ENCODE measurements at places on chromosomes 2 and 18.

GRCh38 chr2:215269397-215270117 is 42.3 kb upstream of the ATIC start:
- peak; percentile 55 for DNase-seq

- no peak for DNase-seq
Observed at GRCh38 chr2:217722883-217723472, 279.8 kb downstream of the TNS1 start.

- DNase-seq, result no peak
Observed at GRCh38 chr2:44333994-44334393, 27.3 kb downstream of the PREPL start.

GRCh38 chr2:172704072-172704936 is 31.3 kb upstream of the RAPGEF4 start:
- DNase-seq, result no peak

DNA sequence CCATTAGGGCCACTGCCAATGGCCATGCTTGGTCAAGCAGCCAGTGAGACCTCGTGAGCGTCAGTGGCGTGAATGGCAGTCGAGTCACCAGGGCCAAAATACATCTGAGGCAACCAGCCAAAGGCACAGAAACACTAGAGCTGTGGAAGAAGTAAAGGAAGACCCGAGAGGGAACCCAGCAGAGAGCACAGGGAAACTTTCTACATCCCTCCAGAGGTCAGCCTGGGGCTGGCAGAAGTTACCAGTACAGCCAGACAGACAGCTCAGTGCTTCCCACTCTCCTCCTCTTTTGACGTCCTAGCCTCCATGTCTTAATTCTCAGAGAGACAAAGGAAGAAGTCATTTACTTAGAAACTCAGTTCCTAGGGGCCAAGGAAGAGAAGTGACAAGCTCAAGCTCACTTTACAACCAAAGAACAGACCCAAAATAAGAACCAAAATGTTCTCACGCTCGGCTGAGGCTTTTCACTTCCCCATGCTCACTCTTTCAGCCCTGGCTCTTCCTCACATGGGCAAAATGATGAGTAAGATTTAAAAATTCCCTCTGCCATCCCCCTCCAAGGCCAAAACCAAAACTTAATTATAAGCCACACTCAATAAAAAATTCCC is 8.7 kb downstream of the CYRIA start:
- no peak for DNase-seq

- peak; percentile 7 for DNase-seq
Observed at GRCh38 chr2:42567806-42568400, 529 bp upstream of the MTA3 start.

DNA sequence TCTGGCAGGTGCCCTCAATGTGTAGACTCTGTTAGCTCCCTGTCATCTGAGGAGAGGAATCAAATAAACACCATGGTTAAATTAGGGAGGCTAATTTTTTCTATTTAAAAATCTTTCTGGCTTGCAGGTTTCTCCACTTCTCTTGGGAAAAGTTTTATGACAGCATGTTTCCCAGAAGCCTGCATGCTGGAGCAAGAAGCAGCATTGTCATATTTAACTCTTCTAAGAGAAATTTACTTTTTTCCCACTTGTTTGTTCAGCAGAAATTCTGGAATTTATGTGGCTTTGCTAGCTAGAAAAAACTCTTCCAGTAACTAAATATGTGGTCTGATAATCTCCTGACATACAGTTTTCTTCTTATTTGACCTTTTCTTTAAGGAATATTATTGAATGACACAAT is 230.5 kb downstream of the PARD3B start:
- DNase-seq, result no peak

GRCh38 chr2:178882666-178883440 is 75.6 kb upstream of the TTN start:
- no peak for DNase-seq

DNA sequence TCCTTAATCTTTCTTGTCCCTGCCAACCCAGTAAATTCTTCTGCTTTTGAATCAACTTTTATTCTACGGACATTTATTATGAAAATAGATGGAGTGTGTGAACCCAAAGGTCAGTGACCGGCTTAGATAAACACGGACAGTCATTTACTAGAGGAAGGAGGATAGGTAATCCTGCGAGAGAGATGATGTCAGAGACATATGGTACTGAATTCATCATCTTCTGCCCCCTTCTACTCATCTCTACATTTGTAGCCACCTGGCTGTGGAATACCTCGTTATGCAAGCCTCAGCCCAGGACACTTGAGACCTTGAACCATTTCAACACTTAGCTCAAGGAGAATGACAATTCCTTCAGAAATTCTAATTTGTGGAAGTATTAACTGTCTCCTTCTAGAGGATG is 443.6 kb downstream of the TDRD15 start:
- no peak for DNase-seq

GRCh38 chr18:75161256-75162028 is 47.5 kb downstream of the PTGR3 start:
- peak; percentile 28 for DNase-seq

DNA sequence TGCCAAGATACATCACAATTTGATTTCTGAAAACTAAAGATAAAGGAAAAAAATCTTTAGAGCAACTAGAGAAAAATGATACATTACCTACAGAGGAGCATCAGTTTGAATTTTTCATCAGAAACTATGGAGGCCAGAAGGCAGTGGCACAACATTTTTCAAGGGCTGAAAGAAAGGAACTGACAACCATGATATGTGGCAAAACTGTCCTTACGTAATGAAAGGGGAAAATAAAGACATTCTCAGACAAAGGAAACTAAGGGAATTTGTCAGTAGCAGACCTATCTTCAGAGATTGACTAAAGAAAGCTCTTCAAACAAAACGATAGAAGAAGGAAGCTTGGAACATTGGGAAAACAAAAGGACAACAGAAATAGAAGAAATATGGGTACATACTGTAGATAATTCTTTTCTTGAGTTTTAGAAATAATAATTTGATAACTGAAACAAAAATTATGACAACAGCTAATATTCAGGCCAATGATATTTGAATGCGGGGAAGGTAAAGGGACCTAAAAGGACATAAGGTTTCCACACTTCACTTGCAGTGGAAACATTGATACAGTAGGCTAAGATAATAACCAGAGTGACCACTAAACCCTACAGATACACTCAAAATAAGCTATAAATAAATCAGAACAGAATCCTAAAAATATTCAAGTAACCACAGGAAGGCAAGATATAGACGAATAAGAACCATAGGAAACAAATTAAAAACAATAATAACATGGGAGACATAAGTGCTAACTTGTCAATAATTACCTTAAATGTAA is 70.0 kb upstream of the NPAS2 start:
- no peak for DNase-seq

DNA sequence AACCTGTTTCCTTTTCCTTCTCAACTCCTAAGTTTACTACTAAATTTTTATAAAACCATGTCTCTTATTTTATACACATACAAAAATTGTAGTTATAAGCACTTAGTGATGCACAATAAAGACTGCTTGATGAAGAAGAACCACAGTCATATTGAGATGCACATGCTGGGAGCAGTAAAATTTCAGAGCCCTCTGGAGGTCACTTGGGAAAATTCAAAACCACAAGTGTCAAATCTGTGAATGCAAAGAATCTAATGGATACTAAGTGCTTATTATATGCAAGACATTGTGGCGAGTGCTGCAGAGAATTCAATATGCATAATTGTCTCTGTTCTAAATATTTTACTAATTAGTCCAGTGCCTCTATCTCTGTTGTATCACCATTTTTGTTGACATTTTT is 180.5 kb downstream of the VWC2L start:
- DNase-seq, result no peak

GRCh38 chr2:53744395-53745065 is 23.1 kb upstream of the CHAC2 start:
- DNase-seq, result no peak

- no peak for DNase-seq
Observed at GRCh38 chr2:96103761-96104486, 12.4 kb downstream of the ADRA2B start.

DNA sequence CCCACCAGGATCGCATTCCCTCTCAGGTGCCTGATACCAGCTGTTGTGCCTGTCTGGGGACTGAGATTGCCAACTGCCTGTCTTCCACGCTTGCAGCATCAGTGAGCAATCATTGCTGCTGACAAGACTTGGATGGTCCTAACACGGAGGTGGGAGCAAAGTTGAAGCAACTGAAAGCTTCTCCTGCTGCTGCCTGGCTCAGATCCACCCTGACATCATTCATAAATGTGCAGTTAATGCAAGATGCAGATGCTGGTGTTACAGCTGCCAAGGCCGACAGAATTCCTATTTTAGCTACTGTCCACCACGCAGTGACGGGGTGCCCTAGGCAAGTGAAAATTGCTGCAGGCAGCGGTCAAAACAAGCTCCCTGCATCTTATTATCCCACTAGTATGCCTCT is 131.4 kb downstream of the VWC2L start:
- DNase-seq, result no peak

DNA sequence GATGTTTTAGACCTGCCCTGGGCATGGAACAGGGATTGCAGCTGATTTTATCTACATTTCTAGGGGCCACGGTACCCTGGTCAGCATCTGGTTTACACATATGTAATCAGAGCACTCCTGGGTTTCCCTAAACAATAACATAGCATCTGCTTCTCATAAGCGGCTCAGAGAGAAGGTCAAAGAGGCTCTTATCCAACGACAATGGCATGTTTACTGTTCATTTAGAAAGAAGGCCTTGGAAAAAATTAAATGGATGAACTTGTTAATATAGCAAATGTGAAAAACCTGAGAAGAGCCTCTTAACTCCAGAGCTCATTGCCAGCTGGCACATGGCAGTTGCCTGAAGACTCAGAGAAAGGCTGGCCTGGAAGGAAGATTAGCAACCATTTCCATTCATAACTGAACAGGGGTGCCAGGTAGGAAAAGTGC is 202.8 kb upstream of the THUMPD2 start:
- DNase-seq, result no peak

- no peak for DNase-seq
Observed at GRCh38 chr18:68925268-68925667, 127.4 kb downstream of the CCDC102B start.

DNA sequence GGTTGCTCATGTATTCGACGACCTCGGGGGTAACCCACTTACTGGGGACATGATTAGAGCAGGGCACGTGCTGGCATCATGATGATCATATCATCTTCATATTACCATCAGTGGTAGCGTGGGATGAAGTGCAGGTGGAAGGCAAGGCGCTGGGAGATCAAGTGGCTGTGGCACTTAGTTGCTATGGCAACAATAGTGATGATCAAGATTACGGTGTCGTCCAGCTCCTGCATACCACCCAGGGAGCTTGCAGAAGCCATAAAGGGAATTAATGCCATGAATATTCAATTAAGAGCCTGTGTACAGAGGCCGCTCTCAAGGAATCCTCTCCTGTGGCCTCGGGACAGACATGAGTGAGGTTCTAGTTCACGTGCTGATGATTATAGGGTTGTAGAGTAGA is 237.2 kb upstream of the COPS8 start:
- no peak for DNase-seq

- no peak for DNase-seq
Observed at GRCh38 chr2:108534584-108535356, 500 bp downstream of the LIMS1 start.

GRCh38 chr18:12904012-12904516 is 20.0 kb upstream of the PTPN2 start:
- DNase-seq, result peak; percentile 31

GRCh38 chr18:9741793-9742523 is 33.9 kb downstream of the RAB31 start:
- no peak for DNase-seq

DNA sequence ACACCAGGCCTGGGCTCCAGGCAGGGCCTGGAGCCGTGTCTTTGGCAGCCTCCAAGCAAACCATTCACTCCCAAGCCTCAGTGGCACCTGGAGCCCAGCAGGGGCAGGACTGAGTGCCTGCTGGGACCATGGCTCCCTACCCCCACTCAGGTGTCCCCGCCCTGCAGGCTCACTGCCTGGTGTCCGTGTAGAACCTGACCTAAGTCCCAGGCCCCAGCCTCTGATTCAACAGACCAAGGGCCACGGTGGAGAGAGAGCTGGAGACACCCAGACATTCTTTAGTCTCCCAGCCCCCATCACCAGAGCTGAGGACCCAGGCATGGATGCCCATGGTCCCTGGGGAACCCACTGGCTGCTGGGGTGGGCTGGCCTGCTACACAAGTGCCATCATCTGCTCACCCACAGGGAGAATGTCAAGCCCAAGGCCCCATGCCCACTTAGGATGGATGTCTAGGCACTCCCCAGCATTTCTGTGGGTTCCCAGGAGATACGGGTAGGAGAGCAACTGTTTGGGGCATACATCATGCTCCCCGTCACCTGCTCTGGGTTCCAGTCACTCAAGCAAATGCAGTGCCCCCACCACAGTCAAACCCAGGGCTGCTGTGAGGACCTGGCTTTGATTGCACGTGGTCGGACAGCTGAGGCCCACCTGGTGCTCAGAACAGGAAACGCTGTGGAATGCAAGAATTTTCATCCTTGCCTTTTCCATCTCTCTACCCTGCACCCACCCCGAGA is 42.9 kb upstream of the ATG16L1 start:
- no peak for DNase-seq

DNA sequence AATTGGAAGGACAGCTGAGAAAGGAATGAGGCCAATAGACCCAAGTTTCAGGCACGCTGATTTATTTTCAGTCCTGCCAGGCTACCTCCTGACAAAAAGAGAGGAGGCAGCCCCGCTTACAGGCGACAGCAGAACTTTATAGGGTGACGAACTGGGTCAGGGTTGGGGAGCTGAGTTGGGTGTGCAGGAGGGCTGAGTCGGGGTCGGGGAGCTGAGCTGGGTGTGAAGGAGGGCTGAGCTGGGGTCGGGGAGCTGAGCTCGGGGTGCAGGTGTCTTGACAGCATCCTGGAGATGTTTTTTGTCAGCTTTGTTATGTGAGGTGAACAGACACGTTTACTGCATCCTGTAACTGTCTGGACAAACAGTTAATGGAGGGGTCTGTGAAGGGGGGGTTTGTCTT is 342.2 kb downstream of the ADCYAP1 start:
- no peak for DNase-seq

DNA sequence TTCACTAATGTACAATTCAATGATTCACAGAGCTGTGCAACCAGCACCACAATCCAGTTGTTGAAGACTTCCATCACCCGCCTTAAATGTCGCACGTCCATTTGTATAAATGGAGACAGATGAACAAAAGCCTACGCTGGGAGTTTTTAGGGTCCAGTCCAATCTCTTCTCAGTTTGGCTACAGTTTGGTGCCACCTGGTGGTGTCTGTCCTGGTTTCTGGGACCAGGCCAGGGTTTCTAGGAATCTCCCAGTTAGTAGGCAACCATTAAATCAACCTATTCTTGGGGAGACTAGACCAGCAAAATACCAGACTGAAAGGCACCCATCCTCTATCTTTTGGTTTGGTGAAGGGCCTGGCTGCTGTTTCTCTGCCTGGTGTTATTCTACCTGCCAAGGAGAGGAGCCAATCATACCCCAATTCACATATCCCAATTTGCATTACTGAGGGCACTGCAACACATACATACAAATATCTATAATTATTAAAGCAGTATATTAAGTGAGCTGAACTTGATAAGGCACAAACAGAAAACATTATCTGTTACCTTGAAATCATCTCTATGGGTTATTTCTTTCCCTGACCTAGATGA is 3.2 kb upstream of the DDX1 start:
- DNase-seq, result no peak

GRCh38 chr2:173286153-173286809 is 68.4 kb upstream of the CDCA7 start:
- no peak for DNase-seq

- no peak for DNase-seq
Observed at GRCh38 chr18:43830947-43831346, 553.7 kb upstream of the SYT4 start.
